ENCODE measurements at places on chromosomes 12 and 14. TPM values are rescaled to one million over a fixed set of nuclear protein-coding genes. Genes with fewer than 3 reads are reported as not detected.

The GNG2 gene
- total RNA-seq = 5.9 TPM

The CAPS2 gene
- 5.2 TPM for total RNA-seq

DNA sequence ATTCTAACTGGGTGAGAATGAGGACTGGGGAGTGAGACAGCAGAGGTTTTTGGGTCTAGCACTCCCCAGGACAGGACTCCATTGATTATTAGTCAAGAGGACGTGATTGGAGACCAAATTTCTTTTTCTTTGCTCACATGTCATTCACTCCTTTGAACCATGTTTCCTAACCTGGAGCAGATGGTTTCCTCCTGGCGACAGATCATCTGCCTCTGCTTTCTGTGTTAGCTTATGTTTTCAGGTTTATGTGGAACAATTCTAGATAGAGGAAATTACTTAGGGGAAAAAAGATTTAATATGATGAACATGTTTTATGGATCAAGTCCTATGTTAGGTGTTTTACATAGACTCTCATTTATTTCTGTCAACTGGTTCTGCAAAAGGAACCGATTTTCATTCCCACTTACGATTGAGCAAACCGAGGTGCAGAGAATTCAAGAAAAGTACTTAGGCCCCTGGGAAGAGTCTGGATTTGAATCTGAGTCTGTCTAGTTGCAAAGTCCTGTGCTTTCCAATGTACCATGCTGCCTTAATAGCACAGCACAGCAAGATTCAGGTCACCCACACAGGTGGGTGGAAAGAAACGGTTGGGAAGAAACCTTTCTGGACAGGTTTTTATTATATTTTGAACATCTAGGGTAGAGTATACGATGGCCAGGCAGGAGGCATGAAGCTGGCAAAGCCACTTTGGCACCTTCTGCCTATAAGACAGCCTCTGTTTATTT is 30.8 kb downstream of the SMOC1 start:
- no peak for DNase-seq

DNA sequence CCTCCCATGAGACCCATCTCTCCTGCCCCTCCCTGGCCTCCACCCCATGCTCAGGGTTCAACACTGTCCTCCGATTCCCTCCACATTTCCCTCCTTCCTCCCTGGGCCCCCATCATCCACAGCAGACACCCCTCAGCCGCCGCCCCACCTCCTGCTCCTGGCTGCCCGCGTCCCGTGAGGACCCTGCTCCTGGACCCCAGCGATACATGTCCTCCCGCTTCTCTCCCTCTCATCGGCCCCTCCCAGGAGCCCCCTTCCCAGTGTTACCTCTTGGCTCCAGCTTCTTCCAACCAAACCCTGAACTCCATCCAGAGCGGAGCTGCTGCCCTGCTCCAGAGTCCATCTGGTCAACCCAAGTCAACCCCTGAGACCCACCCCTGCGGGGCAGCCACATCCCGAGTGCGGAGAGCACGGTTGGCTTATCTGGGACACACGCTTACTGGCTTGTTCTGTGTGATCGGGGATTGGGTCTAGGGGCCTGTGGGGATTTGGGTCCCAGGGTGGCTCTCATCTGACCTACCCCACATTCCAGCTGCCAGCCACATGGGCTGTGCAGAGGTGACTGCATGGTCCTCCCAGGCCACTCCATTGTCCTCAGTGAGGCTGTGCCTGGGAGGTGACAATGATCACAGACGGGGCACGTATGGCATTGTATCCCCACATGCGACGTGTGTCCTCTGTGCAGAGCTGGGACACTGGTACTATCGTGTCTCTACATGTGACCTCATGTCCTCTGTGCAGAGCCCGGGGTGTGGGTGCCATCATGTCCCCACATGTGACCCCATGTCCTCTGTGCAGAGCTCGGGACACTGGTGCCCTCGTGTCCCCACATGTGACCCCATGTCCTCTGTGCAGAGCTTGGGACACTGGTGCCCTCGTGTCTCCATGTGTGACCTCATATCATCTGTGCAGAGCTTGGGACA is 333.6 kb downstream of the ADGRD1 start:
- DNase-seq = no peak

DNA sequence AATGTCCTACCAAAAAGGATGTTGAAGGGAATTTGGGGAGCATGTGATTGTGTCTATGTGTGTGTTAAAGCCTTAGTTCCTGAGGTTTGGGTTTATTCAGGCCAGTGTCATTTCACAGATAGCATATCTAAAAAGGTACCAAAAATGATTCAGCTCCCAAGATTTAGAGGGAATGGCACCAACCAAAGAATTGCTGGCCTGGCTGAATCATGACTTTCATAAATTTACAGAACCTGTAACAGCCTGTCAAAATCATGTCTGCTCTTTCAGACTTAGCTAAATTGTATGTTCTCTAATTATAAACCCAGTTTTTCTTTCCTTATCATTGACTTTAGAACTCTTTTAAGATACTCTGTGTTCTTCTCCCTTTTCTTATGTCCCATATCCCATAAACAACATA is 231.5 kb downstream of the NUBPL start:
- no peak for DNase-seq

GRCh38 chr14:94098326-94098992 is 12.1 kb upstream of the IFI27 start:
- no peak for DNase-seq

DNA sequence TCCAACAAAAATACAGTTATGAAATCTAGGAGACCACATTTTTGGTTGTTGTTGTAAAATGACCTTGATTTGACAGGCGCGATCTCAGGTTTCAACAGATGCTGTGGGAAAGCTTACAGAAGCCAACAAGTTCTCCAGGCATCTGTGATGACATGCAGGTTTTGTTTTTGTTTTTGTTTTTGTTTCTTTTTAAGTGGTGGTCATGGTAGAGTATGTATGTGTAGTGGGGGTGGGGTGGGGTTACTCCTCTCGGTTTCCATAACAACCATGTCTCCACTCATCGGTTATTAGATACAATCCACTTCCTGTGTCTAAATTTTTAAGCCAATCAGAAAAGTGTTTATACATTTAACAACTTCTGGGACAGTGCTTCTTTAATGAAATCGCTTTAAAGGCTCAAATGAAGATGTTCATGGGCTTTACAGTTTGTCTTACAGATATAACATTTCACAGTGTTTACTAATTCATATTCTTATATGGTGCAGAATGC is 199.9 kb upstream of the FOXN3 start:
- no peak for DNase-seq

GRCh38 chr14:72333357-72333756 is 401.1 kb downstream of the RGS6 start:
- no peak for DNase-seq

DNA sequence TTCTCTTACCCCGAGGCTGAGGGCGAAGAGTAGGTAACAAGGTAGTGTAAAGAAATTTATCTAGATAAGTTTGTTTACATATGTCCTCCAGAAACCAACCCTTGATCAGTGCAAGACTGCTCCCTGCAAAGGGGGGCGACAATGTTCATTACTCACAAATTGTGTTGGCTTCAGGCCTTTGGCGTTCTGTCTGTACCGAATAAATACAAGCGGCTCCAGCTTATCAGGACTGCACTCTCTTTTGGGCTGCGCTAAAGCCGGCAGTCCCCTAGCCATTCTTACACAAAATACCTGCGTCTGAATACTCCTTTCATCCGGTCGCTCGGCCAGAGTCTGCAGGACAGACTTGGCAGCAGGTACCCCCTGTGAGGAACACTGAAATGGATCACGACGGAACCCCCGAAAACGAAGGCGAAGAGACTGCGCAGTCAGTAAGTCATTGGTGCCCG is 116.4 kb downstream of the PPHLN1 start:
- peak; percentile 30 for DNase-seq

Data from H7 (cell line).